Activated CD4-positive, alpha-beta T cell treated with anti-CD3 and anti-CD28 coated beads for 36 hours (primary cell): ENCODE measurements at places on chromosomes 13 and 19. TPM values are rescaled to one million over a fixed set of nuclear protein-coding genes. Genes with fewer than 3 reads are reported as not detected.
A peak's percentile ranks its signal among the peaks of the same experiment; 100 is the strongest.

DNA sequence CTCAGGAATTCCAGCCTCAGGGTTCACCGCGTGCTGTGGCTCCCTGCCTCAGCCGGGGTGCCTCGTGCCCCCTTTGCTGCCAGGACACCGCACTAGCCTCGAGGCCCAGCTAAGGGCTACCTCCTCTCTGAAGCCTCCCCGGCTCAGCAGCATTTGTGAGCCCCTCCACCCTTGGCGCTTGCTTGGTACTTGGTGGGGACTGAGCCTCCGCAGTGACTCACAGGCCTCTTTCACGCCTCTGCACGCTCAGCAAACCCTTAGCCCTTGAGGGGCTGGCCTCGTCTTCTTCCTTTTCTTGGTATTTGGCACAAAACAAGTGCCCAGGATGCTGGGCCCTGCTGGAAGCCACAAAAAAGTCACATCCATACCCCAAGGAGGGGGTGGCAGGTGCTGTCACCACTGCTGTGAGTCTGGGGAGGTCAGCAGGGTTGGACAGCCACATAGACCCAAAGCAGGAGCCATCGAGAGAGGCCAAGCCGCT, 85.4 kb upstream of the TM9SF2 start:
- peak; percentile 76 for DNase-seq

ZNF534 gene
- not detected for total RNA-seq

DNA sequence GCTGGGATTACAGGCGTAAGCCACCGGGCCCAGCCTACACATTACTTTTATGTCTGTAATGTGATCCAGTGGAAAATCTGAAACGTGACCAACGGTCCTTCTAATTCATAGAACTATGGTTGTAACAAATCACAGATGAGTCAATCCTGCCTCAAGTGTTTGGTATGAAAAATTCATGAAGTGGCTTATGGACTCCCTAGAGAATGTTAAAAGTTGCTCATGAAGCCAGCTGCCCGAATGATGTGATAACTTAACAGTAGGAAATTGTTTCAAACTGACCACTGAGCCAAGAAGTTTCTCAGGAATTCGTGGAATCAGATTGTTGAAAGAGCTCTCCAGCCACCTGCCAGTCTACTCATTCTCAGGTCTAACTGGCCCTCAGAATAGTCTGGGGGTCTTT, 59.4 kb upstream of the FARP1 start:
- no peak for DNase-seq

GRCh38 chr13:109422161-109422560, 364.2 kb downstream of the IRS2 start:
- DNase-seq, result no peak

- DNase-seq, result no peak
Measured at GRCh38 chr13:85512421-85512820, 286.8 kb downstream of the SLITRK6 start.

ATP4B gene
- not detected for total RNA-seq

DNA sequence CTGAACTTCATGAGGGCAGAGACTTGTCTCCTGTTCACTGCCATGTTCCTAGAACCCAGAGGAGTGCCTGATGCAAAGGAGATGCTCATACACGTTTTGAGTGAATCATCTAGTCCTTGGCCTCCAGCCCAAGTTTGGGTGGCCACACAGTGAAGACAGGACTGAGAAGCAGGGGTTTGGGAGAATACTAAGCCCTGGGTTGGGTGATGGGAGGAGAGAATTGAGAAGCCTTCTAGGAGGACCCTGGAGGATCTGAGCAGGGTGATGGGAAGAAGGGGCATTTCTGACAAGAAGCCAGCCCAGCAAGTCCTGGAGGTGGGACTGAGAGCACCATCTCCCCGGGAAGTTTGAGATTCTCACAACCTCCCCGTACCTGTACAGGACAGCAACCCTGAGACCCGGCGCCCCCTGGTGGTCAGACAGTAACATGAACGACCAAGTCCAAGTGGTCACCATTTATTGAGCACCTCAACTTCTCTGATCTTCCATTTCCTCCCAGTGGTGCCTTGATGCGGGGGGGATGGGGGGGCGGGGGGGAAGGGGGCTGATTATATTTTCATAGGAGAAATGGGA, 11.0 kb downstream of the CTU1 start:
- DNase-seq, result peak; percentile 87

DNA sequence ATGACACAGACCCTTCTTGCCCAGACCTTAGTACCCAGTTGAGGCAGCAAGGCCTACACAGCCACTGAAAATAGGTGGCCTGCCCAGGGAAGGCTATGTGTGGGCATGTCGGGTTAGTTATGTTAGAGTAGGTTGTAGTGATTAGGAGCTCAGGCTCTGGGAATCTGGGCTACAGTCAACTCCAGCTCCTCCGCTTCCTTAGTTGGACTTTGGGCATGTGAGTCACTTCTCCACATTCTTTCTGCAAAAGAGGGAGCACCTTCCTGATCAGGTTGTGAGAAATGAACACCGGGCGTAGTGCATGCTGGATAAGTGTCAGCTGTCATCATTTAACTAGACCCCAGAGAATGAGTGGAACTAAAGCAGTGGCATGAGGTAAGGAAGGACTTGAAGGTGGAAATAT, 64.8 kb downstream of the ARHGAP35 start:
- no peak for DNase-seq
